ENCODE measurements at places on chromosomes 6 and 20. TPM values are rescaled to one million over a fixed set of nuclear protein-coding genes. Genes with fewer than 3 reads are reported as not detected.

DNA sequence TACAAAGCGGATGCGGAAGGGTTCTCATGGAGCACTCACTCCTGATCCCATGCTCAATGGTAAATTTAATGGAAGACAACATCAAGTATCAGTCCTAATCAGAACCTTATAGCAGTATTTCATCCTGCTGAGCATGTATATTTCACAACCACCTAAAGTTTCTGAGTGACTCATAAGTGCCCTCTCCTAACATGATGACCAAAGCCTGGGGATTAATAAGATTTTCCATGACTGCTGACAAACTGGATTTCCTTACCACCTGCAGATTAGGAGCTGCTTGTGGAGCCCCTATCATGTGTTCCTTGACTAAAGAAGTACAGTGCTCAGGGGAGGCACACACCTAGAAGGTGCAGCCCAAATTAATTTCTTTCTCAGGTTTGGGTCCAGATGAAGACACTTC is 112.8 kb downstream of the INSM1 start:
- DNase-seq: no peak

- peak; percentile 17 for DNase-seq
Measured at GRCh38 chr6:108526739-108527174, 34.0 kb upstream of the FOXO3 start.

GRCh38 chr6:41072836-41073202 is at the start of gene NFYA:
Gene NFYA, plus strand, starts transcription at chr6:41072974. Its CDS starts 6,116 bp downstream, at chr6:41079090.
- no peak for DNase-seq

GRCh38 chr6:158848490-158848895 is 29.3 kb upstream of the EZR start:
- DNase-seq: no peak

DNA sequence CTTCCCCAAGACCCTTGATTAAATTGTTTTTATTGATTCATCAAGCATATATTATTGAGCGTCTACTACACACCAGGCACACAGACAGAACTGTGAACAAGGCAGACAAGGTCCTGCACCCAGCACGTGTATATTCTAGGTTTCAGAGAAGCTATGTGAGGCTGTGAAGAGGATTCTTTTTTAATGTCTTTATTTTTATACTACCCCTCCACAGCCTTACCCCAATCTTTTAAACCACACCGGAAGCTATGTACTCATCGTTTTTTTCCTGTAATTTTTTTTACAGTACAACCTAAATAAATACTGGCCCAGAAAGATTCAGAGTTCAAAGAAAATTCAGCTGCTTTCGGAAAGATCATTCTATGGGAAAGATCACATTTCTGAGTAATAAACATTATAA is 10.0 kb downstream of the SGK1 start:
- no peak for DNase-seq

CABLES2 gene
- 13.8 TPM for polyA plus RNA-seq

DNA sequence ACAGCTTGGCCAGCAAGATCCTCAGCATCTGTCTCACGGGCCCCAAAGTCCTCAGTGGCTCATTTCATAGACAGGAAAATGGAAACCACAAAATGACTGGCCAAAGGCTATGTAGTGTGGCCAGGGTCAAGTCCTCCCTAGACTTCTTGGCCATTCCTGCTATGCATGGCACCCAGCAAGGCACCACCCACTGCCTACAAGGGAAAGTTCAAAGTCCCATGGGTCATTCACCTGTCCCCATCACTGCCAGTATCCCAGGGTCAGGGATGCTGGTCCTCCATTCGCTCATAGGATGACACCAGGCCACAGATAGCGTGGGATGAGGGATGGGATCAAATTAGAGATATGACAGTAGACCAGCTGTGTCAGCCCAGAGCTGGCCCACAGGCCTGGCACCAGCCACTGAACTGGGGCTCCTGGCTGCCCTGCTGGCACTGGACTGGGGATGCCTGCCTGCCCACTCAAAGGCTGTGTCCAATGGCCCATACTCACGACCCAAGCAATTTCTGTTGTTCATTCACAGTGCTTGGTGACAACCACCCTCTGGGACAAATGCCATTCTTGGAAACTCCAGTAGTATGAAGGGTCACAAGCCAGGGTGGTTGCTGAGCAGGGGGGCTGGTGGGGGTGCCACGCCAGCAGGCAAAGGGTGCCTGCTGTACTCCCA is 11.6 kb downstream of the ADISSP start:
- DNase-seq: no peak

OVOL2 gene
- 1.0 TPM for polyA plus RNA-seq

GRCh38 chr6:99305021-99305554 is 44.4 kb downstream of the FAXC start:
- DNase-seq: no peak

GRCh38 chr6:100112855-100113508 is 119.0 kb upstream of the MCHR2 start:
- no peak for DNase-seq

- DNase-seq: no peak
Measured at GRCh38 chr20:50427719-50428083, 82.5 kb upstream of the PTPN1 start.

DNA sequence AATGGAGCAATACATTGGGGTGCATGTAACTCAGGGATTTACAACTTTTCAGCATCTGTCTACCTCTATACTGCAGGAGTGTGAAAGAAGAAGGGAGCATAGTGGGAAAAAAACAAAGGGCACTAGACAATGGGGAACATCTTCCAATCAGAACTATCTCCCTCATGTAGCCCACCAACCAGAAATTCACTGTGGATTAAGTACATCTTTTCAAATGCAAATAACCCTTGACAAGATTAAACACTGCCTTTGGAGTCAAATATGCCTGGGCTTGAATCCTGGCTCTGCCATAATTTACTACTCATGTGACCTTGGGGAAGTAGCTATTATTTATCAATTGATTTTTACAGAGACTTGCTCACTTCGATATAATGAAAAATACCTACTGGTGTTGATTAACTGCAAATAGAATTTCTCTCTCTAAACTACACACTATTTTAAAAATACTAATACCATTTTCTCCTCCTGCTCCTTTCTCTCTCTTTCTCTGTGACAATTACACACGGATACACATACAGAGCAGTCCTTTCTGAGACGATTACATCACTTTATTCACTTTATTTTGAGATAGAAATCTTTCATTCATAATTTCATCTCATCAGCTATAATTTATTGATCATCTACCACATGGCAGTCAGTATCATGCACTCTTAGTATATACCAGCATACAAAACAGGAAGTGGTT is 783.7 kb downstream of the FRK start:
- no peak for DNase-seq

SH3BGRL2 gene
- polyA plus RNA-seq: 31.0 TPM

TCF15 gene
- polyA plus RNA-seq: 1.9 TPM

GRCh38 chr6:151024597-151024996 is 159.1 kb downstream of the MTHFD1L start:
- DNase-seq: no peak

- DNase-seq: no peak
Measured at GRCh38 chr6:7974938-7975763, 64.6 kb upstream of the TXNDC5 start.

DNA sequence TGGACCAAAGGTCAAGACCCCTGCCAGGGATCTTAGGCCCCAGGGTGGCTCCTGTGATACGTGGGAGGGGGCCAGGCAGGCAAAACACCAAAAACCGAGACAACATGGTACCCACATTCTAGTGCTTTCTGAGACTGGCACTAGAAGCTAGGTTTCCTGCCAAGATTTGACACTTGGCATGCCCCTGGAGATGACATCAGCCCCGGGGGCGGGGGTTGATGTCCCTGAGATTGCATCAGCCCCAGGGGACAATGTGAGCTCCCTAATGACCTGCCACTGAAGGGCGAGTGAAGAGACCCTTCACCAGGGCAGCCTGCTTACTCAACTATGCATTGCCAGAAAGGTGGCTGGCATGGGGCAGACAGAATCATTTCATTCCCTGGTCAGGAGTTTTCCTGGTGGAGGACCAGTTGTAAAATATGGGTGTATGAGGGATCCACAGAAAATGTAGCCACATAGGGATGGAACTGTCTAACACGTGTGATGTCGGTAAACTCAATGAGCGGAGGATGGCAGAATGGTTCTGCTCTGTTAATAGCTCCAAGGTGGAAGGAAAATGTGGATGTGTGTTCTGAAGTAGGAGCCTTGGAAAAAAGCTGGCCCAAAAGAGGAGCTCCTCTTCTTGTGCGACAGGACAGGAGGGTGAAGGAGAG is 219.7 kb downstream of the UNC5CL start:
- no peak for DNase-seq

CDK19 gene
- polyA plus RNA-seq: 31.8 TPM

GRCh38 chr6:35919827-35920751 is 809 bp downstream of the SRPK1 start:
- DNase-seq: peak; percentile 27

GRCh38 chr20:14817101-14817500 is 479.7 kb upstream of the FLRT3 start:
- no peak for DNase-seq

GRCh38 chr6:138229663-138230179 is 11.4 kb upstream of the PBOV1 start:
- DNase-seq: no peak

DNA sequence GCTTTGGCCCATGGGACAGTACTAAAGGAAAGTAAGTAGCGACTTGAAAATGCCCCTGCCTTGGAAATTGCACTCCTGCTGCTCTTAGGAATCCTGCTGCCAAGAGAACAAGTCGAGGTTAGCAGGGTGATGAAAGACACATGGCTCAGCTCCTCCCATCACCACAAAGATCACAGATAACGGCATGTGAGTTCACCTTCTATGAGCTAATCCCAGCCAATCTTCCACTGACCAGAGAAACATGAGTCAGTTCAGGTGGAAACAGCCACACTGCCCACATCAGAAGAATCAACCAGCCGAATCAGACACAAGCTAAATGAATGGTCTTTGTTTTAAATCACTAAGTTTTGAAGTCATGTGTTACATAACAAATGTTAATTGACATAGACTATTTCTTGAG is 106.3 kb downstream of the PRKN start:
- DNase-seq: peak; percentile 17

PTK6 gene
- polyA plus RNA-seq: 1.7 TPM
